ENCODE measurements at places on chromosomes 11 and 22.

DNA sequence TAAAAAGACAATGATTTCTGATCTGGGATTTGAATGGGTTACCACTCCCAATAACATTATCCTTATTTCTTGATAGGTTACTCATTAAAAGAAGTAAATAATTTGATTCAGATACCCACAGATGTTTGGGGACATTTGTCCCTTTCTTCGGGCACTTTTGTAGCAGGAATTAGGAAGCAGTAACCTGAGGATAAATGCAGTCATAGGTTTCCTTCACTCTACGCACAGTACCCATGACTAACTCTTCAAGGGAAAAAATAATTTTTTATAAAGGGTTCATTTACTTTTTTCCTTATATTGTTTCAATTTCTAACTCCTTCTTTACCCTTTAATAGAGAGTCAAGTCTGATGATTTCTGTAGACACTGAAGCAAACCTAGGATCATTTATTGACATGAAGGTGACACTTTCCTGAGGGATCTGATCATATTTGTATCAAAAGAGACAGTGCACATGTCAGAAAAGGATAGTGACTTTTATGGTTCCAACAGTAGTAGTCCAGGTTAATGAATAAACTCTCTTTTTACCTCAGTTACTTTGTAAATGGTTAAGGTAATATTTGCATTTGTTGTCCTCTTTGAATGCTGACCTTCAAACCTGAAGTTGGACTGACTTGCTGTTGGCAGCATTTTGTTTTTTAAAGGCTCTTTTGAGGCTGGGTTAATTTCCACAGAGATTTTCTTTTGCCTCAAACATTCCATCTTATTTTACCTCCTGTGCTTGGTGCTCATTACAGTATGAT, 1072.0 kb downstream of the LRRC4C start:
- no peak for DNase-seq

- DNase-seq = no peak
Measured at GRCh38 chr11:108698844-108699642, 34.2 kb downstream of the DDX10 start.

DNA sequence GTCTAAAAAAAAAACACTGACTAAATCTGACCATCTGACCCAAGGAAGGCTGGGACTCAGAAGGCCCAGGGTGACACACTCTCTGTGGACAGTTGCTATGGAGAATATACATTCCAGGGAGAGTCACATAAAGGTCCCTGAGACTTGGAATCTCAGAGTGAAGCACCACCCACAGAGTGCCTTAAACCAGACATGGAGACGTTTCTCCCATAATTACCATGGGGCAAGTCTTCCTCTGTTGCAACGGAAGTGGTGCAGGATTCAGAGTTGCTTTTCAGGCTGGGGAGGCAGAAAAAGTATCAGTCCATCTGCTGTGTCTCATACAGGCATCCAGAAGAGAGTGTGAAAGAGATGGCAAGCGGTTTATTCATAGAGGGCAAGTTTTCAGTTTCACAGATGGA, 58.7 kb upstream of the SLN start:
- no peak for DNase-seq

GRCh38 chr11:77129842-77130756, 2.1 kb downstream of the MYO7A start:
- no peak for DNase-seq

DNA sequence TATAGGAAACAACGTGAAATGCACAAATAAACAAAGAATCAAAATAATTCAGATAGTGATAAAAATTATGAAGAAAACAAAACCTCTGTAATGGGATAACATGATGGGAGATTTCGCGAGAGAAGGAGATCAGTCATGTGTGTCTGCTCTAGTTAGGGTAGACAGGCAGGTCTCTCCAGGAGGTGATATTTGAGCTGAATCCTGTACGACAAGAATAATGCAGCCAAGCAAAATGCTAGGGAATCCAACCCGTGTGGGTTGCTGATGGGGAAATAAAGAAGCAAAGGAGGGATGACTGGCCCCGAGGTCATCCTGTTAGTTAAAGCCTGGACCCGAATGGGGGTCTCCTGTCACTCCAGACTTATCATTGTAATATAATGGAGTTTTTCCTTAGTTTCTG, 16.0 kb downstream of the MAML2 start:
- DNase-seq = no peak

DNA sequence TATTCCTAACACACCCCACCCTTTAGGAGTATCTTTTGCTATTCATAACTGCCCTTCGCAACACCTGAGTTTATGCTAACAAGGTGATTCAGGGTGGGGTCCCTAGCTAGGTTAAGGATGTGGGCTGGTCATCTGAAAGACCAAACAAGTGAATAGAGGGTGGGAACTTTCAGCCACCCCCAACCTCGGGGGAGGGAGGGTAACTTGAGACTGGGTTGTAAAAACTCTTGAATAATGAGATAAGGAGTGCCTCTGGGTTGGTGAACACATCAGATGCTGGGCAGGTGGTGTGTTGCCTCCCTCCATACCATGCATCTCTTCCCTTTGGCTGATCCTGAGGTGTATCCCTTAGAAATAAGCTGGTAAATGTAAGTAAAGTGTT, 111.5 kb downstream of the SWAP70 start:
- DNase-seq = no peak

DNA sequence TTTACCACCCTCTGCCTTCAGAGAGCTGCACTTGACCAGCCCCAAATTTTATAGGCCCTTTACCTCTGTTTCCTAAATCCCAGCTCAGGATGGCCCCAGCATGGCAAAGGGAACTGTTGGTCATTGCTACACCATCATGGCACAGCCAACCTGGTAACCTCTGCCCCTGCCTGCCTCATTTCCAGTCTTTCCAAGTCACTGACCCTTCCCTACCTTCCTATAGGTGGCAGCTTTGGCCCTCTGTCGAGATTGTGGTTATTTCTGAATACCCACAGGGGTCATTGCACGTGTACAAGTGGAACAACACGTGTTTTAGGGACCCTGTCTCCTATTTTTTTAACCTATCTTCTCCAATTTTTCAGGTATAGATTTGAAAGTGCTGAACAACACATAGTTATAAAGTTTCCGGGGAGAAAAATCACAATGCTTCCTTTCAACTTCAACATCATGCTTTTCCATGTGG, 2.8 kb downstream of the GALNT18 start:
- DNase-seq = no peak

All from GM12892 (cell line).